ENCODE measurements at places on chromosomes 2 and 18. TPM values are rescaled to one million over a fixed set of nuclear protein-coding genes. Genes with fewer than 3 reads are reported as not detected.

Gene SLC5A7
- total RNA-seq: not detected

Gene CMPK2
- 0.58 TPM for total RNA-seq

Gene MC2R
- total RNA-seq: not detected

Gene CSRNP3
- total RNA-seq: 3.0 TPM

Gene GATA6
- 5.7 TPM for total RNA-seq

Gene GPAT2
- total RNA-seq: 16.2 TPM

Gene ACTG2
- total RNA-seq: 4.1 TPM

Gene PGAP1
- total RNA-seq: 11.3 TPM

Gene WDR75
- 51.1 TPM for total RNA-seq

Gene ANKRD12
- total RNA-seq: 50.8 TPM

Gene UGT1A4
- not detected for total RNA-seq

Gene ARHGEF33
- total RNA-seq: 0.29 TPM

Gene DSEL
- total RNA-seq: 156 TPM

Gene IL36B
- total RNA-seq: not detected

Gene RFTN2
- total RNA-seq: 3.6 TPM

Gene CBLN2
- not detected for total RNA-seq

Gene CRYGD
- total RNA-seq: not detected

Gene CDH20
- total RNA-seq: not detected

Gene LINC00305
- total RNA-seq: not detected

Gene FAM124B
- 0.44 TPM for total RNA-seq

Gene FSIP2
- total RNA-seq: 0.15 TPM
